ENCODE measurements at places on chromosomes 3 and 15.

- DNase-seq, result no peak
Measured at GRCh38 chr3:183764847-183765731, 60.3 kb downstream of the MAP6D1 start.

DNA sequence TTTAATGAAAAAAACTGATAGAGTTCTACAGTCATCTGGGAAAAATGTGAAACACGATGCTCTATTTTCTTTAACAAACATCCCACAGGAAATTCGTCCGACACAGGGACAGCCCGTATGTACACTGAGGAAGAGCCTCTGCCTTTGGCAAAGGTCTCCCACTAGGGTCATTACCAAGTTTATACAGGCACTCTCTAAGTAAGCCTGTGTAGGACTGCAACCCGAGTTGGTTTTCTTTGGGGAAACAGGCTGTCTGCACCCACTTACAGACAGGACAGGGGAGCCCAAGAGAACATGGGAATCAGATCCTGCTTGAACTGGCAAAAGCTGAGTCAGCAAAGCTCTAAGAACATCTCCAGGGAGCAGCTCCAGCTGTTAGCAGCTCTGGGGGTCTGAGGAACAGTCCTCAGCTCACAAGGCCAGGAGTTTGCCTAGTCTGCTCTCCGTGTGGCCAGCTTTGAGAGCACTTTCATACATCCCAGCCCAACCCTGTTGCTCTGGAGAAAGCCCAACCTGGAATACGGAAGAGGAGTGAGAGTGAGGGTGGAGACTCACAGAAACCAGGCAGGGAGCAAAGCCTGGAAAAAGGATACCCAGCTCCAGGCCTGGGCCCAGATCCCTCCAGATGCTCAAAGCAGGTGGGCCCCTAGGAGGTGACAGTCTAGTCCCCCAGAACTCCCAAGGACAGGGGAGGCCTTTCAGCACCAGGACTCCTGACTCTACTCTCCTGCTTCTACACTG lies 1.9 kb downstream of the TBC1D2B start:
- peak; percentile 86 for DNase-seq

DNA sequence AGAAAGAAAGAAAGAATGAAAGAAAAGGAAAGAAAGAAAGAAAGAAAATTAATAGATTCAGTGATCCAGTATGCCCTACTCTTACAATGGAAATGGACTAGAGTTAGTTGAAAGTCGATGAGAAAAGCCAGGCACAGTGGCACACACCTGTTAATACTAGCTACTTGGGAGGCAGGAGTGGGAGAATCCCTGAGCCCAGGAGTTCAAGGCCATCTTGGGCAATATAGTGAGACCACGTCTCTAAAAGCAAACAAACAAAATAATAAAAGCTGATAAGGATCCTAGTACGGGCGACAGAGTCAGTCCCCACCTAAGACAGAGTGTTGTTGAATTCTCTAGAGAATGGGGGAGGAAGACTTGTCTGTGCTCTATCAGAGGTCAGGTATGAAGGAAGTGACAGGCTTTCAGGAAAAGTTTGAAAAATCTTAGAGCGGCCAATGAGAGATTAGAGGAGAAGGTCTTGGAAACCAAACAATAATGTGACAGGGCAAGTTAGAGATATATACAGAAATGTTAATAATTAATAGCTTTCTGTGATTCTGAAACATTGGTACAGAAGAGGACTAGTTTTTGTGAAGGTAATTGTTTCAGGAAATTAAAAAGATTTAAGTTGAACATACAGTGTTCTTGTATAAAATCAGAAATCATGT lies 117.9 kb upstream of the PTX3 start:
- DNase-seq, result no peak

DNA sequence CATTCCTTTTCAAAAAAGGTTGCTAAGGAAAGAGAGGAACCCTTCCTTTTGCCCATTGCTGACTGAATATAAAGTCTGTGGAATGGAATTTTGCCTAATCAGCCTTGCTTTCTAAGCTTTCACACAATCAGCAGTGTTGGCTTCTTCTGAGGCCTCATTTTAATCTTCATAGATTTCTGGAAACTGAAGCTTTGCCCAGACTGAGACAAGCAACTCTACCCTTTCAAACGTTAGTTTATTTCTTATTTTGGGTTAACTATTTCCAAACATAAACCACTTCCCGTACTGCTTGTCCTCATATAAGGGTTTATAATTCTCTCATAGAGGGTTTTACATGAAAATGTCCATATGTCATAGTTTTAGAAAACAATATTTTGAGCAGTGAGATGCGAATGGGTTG lies 82.9 kb downstream of the NR1D2 start:
- DNase-seq, result no peak

- DNase-seq, result peak; percentile 27
Measured at GRCh38 chr3:72458375-72458774, 389.9 kb downstream of the SHQ1 start.

GRCh38 chr3:158086776-158087175 lies 19.4 kb downstream of the SHOX2 start:
- DNase-seq, result no peak

- no peak for DNase-seq
Measured at GRCh38 chr3:43231276-43232000, 54.9 kb upstream of the SNRK start.

DNA sequence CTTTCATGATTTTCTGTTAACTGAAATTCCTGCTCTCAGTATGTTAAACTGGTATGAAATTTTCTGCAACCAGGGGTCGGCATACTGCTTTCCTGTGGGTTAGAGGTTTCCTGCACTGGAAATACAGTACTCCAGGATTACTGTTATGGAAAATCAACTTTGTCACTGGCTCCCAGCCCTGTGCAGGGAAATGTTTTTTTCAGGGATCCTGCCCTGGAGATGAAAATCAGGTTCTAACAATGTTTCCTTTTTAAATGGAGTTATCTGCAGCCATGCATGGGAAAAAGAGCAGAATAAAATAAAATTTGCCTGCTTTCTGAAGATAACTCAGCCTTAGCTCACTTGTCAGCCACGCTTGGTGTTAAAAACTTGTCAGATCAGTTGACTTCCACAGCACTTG lies 220.4 kb downstream of the IL5RA start:
- no peak for DNase-seq

DNA sequence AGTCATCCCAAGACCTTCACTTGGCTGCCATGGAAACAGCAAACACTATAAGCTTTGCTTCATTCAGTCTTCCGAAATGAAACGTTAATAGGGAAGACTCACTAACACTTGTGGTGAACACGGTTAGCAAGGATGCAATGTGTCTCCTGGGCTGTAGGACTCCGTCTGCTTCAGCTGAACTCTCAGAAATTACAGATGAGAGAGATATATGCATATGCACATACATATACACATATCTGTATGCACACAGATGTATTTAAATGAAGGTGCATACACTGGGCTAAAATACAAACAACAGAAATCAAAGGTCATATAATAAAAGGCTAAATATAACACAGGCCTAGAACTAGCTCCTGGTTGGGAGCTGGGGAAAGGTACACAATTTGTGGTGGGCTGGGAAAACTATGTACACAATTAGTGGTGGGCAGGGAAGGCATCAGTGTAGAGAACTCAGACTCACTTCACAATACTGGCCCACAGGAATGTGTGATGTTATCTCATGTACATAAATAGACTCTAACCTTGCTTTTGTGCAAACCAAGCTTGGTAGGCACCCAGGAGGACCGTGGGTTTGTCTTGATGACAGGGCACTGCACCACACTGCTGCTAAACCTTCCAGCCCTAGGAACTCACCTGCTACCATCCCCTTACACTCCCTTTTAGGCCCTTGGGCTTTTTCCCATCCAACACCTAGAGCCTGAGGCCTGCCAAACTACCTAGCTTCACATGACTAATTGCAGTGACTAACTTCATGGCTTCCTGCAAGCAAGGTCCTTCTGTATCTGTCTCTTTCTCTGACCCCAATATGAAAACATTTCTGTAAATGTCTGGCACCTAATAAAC lies 873.1 kb downstream of the NSUN3 start:
- DNase-seq, result no peak

DNA sequence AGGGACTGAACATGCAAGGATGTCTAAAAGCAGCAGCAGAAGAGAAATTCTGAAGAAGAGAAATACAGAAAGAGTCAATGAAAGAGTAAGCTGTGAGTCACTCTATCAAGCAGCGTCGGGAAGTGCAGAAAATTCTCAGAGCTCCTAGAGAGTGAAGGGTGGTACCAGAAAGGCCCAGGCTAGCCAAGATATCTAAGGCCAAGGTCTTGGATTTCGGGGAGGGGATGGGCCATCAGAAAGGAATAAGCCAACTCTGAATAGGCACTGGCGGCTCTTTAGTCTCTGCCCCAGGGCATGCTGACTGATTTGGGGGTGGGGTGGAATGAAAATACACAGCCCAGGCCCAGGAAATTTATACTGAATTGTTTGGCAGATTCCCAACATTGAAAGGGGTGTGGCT lies 70.8 kb downstream of the GPR156 start:
- DNase-seq, result peak; percentile 52

GRCh38 chr15:59616379-59616778 lies 4.8 kb downstream of the GCNT3 start:
- DNase-seq, result no peak

DNA sequence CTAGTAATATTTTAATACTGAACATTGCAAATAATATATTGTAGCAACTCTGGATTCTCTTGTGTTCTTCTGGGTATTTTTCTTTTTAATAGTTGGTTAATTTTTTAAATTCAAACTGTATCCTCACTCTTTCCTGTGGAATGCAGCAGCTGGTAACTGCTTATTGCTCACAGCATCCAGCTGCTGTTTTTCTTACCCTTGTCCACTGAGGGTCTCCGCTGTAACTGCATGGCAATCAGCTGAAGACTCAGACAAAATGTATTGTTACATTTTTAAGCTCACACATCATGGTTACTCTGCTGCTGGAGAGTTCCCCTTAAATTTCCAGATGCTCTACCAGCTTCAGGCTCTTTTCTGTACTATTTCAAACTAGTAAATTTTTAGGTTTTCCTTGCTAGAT lies 227.6 kb downstream of the MBNL1 start:
- no peak for DNase-seq

DNA sequence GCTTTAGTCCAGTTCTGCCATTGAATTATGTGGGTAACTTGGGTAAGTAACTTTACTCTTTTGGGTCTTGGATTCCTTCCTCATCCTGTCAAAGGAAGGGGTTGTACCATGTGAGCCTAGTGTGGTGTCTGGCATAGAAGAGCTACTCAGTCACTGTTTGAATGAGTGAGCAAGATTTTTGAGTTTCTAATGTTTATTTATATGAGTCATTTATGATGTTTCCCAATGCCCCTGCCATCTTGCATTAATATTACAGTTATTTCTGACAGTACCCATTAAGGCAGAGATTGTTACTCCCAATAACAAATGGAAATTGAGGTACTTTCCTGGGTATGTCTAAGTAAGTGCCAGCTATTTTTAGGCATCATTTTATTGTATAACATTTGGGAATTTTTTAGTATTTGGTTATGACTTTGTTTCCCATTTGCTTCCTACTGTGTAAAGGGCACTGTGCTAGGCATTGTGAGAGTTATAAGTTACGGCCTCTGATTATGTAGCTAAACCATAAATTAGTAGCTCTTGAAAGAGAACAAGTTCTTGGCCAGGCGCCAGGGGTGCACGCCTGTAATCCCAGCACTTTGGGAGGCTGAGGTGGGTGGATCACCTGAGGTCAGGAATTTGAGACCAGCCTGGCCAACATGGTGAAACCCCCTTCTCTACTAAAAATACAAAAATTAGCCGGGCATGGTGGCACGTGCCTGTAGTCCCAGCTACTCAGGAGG lies 23.5 kb downstream of the NR1D2 start:
- DNase-seq, result no peak

DNA sequence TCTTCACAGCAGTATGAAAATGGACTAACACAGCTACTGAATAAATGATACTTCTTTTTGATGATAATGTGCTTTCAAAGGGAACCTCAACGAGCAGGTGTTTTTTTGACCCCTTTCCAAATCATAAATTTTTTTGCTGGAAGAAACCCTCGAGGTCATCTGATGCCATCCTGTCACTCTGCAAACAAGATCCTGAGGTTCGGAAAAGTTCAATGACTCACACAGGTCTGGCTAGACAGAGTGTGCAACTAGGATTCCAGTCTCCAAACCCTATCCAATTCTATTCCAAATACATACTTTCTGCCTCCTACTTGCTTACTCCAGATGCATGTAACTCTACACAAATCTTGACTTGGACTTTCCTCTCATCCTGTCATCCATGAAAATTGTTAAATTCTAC lies 124.7 kb downstream of the NEDD4 start:
- no peak for DNase-seq

GRCh38 chr3:48474619-48475018 lies 28.1 kb downstream of the ATRIP start:
- DNase-seq, result no peak

- peak; percentile 85 for DNase-seq
Measured at GRCh38 chr3:138418601-138419206, 15.7 kb upstream of the ESYT3 start.

- DNase-seq, result no peak
Measured at GRCh38 chr3:169350228-169350627, 313.3 kb downstream of the MECOM start.

GRCh38 chr15:38316311-38316710 lies 63.7 kb downstream of the SPRED1 start:
- DNase-seq, result no peak

DNA sequence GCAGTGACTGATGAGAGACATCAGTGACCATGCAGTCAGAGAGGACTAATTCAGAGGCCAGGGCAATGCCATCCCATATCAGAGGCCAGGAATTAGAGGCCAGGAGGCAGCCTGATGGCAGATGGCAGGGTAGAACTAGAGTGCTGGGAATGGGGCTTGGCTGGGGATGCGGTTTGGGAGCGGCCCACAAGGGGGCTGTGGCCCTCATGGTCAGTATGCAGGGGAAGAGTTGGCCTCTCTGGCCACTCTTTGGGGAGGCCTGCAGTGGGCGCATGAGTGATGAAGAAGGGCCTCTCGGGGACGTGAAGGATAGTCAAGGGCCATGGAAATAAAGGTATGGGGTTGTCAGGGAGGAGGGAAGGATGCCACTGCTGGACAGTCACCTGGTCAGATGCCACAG lies 101.7 kb downstream of the EEFSEC start:
- DNase-seq, result no peak

DNA sequence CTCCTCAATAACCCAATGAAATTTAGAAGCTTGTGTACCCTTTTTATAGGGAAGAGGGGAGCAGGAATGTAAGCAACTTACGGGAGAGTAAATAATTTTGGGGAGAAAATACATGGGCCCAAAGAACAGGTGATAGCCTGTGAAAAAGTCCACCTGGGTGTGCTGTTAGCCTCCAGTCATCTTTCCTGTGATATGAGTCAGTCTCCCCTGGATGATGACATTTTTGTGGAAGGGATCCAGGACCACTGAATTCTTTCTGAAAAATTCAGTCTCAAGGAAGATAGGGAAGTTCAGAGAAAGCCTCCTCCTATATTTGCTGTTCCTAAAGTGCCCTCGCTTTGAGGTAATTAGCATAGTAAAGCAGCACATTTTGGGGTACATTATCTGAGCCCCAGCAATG lies 149.8 kb downstream of the SQOR start:
- DNase-seq, result no peak

DNA sequence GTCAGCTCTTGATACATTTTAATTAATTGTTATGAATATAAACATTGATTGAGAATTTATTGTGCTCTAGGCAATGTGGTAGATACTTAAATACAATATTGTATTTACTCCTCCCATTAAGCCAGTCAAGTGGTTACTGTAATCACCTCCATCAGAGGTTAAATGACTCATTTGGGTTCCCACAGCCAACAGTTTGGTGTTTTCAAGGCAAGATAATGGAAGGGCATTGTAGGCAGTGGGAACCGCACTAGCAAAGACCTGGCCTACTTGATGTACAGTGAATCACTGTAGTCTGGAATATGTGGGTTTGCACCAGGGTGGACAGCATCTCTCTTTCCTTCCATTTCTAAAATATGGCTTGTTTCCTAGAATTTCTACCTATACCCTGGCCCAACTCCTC lies 127.4 kb downstream of the EDEM1 start:
- DNase-seq, result no peak

GRCh38 chr15:38474155-38474757 lies 20.3 kb downstream of the FAM98B start:
- peak; percentile 65 for DNase-seq
